AG09319 (cell line): ENCODE measurements at places on chromosomes 7 and 10.

GRCh38 chr7:118080947-118081346, 103.0 kb upstream of the LSM8 start:
- no peak for DNase-seq

GRCh38 chr7:37216923-37217322, 231.7 kb downstream of the ELMO1 start:
- no peak for DNase-seq

DNA sequence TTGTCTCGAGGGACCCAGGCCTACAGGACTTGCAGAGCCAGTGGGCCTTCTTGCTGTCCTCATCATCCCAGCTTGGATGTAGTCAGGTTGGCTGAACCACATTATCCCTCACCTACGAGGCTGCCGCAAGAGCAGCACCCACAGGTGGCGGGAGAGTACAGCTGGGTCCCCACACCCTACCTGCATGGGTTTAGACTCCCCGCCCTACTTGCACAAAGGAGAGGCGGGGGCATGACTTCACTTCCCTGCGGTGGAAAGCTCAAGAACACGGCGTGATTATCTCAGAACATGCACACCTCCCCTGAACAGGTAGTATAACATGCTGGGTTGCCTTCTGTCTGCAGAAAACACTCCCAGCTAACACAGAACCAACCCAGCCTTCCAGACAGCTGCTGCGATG, 57.5 kb downstream of the CTBP2 start:
- no peak for DNase-seq

DNA sequence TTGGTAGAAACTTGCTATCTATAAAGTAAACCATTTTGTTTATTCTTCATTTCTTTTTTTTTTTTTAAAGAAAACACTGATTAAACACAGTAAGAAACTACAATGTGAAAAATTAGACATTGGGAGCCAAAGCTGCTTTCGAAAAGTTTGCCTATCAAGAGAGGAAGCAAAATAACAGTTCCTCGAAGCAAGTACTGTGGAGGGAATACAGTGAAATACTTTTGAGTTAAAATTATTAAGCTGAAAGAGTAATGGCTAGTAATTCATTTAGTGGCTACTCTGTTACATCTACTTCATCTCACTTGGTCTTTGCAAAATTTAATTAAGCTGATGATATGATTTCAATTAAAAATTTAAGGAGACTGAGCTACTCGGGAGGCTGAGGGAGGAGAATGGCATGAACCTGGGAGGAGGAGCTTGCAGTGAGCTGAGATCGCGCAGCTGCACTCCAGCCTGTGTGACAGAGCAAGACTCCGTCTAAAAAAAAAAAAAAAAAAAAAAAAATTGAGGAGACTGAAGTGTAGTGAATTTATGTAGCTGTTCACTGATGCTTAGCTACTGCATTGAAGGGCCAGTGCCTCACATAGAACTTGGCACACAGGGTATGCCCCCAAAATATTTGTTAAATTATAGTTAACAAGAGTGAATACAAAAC, 982.1 kb upstream of the MBL2 start:
- no peak for DNase-seq

GRCh38 chr10:12862459-12862858, 139.1 kb downstream of the CCDC3 start:
- no peak for DNase-seq
